ENCODE measurements at places on chromosomes 6 and 20. TPM values are rescaled to one million over a fixed set of nuclear protein-coding genes. Genes with fewer than 3 reads are reported as not detected.

Gene BAG2
- polyA plus RNA-seq, result 5.4 TPM

- no peak for DNase-seq
Measured at GRCh38 chr6:146860583-146860982, 261.8 kb downstream of the ADGB start.

Gene NT5E
- polyA plus RNA-seq, result 4.6 TPM

DNA sequence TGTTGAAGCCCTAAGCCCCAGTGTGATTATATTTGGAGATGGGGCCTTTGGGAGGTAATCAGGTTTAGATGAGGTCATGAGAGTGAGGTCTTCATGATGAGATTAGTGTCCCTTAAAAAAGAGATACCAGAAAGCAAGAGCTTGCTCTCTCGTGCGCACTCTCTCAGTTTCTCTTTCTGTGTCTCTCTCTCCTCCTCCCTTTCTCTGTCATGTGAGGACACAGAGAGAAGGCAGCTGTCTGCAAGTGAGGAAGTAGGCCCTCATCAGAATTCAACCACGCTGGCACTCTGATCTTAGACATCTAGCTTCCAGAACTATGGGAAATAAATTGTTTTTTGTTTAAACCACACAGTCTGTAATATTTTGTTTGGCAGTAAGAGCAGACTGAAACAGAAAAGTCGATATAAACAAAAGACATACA lies 180.5 kb downstream of the IBTK start:
- no peak for DNase-seq

GRCh38 chr20:59747671-59748515 lies 143.6 kb downstream of the PHACTR3 start:
- DNase-seq, result no peak

Gene SLC17A9
- polyA plus RNA-seq, result 2.0 TPM

DNA sequence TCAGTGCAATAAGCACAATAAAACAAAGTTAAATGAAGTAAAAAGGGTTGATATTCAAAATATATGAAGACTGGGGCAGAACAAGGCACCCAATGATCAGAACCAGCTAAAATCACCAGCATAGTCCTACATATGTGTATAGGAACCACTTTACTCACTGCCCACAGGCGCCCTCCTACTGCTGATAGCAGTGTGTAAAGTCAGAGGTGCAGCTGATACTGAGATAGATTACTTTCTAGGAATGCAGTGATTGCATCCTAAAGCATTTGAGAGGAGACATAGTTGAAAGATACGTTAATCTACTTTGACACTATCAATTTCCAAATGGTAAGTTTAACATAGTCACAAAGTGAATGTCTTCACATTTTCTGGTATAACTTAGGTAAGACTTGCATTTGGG lies 161.1 kb upstream of the MCHR2 start:
- no peak for DNase-seq

Gene BANF2
- polyA plus RNA-seq, result not detected

Gene DOK5
- 7.9 TPM for polyA plus RNA-seq

DNA sequence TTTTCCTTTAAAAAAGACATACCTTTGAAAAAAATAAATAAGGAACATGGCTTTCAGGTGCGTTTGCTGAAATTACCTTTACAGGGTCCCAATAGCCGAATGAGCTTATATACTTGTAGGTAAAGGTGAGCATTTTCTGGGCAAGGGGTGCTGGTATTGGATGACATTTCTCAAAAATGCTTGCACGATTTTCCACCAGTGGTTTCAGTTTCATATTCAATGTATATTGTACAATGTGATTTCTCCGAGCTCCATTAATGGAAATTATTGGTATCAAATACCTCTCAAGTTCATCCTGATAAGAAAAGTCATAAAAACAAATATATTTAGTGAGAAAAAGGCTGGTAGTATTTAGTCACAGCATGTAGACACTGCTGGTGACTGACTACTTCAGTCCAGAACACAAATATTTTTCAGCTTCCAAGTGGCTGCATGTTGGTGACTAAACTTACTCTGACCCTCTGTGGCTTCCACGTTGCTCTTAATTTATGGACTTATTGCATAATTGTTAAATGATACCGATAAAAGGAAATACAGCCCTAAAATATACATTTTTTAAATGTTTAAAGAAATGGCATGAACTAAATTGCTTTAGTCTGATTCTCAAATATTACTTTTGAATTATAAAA lies 32.9 kb upstream of the ZBTB24 start:
- DNase-seq, result no peak

- DNase-seq, result no peak
Measured at GRCh38 chr20:57655809-57656155, 35.6 kb upstream of the ZBP1 start.

Gene MACROD2
- polyA plus RNA-seq, result 12.2 TPM

- DNase-seq, result no peak
Measured at GRCh38 chr6:20433929-20434328, 32.2 kb downstream of the E2F3 start.

- no peak for DNase-seq
Measured at GRCh38 chr20:43825051-43825402, 89.6 kb upstream of the TOX2 start.
